ENCODE measurements at places on chromosomes 7 and 10.

- DNase-seq: no peak
Measured at GRCh38 chr7:45638916-45639315, 64.7 kb downstream of the ADCY1 start.

DNA sequence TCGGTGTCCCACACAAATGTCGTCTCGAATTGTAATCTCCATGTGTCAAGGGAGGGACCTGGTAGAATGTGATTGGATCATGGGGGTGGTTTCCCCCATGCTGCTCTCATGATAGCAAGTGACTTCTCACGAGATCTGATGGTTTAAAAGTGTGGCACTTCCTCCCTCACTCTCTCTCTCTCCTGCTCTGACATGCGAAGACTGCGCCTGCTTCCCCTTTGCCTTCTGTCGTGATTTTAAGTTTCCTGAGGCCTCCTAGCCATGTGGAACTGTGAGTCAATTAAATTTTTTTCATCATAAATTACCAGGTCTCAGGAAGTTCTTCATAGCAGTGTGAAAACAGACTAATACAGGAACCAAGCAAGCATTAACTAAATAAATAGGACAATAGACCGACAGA lies 229.1 kb downstream of the GFRA1 start:
- no peak for DNase-seq

DNA sequence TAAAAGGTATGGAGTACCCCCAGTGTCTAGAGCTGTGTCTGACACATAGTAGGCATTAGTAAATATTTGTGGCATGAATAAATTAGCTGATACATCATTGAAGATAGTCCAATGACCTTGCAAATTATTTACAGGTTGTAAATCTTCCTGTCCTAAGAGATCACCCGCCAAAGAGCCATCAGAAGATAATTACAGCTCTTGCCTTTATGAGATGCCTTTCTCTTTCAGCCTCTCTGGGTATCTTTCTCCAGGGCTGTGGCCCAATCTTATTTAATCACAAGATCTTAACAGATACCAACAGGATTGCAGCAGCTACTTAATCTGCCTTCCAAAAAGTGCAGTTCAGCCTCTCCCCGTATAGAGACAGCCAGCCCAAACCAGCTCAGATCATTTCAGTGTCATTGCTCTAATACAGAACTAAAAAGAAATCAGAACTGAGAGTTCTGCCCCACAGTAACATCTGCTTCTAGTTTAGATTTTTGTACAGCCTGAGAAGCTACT lies 41.5 kb downstream of the MYOF start:
- DNase-seq: no peak

DNA sequence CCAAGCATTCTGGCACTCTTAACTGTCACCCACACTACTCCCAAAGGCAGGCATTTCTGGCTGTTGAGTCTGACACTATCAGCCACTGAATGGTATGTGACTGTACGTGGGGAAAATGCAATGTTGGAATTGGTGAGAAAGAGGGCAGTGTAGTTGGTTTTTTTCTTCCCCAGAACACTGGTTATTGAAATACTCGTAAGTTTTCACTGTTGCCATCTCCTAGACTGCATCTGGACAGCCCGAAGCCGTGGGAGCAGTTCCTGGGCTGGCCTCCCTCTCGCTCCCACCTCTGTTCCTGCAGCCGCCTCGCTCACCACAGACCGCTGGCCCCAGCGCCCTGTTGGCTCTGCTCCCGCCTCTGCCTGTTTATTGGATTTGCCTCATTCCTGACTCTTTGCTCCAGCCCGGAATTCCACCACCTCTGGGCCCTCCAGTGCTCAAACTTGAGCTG lies 5.7 kb downstream of the PLCE1 start:
- no peak for DNase-seq

DNA sequence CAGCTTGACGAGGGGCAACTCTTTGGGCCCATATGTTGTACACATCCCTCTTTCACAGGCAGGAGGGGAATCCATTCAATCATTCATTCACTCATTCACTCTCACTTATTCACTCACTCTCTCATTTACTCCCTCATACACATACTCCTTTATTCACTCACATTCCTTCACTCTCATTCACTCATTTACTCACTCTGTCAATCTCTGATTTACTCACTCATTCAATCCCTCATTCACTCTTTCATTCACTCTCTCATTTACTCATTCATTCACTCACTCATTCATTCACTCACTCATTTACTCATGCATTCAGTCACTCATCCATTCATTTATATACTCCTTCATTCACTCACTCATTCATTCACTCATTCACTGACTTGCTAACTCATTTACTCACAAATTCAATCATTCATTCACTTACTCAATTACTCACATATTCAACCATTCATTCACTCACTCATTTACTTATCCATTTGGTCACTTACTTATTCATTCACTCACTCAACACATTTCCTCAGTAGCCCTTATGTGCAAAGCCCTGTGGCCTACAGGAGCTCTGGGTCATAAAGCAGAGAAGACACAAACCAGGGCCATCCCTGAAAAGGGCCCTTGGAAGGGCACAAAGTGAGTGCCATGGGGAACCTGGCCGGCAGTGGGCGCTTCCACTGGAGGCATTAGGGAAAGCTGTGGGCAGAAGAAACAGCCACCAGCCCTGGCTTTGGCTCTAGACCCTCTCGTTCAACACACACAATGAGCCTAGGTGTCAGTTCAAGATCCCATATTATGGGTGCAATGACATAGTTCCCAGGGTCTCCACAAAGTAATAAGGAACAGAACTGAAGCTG lies 26.0 kb downstream of the HIP1 start:
- DNase-seq: no peak

DNA sequence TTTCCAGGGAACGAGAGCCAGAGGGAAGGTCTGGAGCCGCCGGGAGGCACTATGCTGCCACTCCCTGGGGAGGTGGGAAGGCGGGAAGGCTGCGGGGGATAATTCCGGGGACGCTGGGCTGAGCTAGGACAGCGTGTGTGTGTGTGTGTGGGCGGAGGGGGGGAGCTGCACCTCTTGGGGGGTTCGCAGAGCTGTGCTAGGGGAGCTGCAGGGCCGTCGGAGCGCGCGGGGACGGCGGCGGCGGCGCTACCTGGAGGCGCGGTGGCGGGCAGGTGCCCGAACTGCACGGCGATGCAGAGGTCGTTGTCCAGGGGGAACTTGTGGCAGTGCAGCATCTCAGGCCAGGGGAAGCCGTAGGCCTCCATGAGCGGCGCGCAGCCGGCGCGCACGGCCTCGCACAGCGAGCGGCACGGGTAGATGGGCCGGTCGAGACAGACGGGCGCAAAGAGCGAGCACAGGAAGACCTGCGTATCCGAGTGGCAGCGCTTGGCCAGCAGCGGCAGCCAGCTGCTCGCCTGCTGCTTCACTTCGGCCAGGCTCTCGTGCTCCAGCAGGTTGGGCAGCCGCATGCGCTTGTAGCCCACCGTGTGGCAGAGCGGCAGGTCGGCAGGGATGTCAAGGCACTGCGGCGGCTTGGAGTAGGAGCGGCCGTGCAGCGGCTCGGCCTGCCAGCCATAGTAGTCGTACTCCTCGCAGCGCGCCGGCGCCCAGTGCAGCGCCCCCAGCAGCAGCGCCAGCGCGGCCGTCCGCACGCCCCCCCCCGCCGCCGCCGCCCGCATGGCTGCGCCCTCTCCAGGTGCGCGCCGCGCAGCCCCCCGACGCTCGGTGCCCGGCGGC lies 526 bp downstream of the SFRP5 start:
- DNase-seq: no peak

Measured in activated T-cell treated with anti-CD3 and anti-CD28 coated beads for 24 hours (primary cell).